ENCODE measurements at places on chromosomes 5 and 9. TPM values are rescaled to one million over a fixed set of nuclear protein-coding genes. Genes with fewer than 3 reads are reported as not detected.

GRCh38 chr5:134026521-134027287 is 21.9 kb upstream of the VDAC1 start:
- DNase-seq: no peak

DNA sequence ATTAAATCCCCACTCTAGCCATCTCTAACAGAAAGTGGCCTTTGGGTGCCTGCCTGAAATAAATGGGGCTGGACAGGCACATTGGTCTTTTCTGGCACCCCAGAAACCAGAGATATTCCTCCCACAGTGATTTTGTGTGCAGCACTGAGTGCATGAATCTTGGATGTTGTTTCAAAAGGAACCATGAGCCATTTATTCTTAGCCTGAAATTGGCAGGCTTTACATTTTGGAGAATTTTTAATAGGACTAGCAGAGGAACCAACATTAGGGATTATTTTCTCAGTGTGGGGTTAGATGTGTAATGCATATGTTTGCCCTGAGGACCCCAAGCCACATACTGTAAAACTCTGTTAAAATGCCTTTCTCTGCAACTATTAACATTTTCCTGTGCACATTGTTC is 451.3 kb downstream of the NFIB start:
- no peak for DNase-seq

GRCh38 chr9:131234799-131235479 is 41.4 kb downstream of the FAM78A start:
- DNase-seq: no peak

The OBP2A gene
- not detected for total RNA-seq

The GPRIN1 gene
- total RNA-seq: not detected

The TTC23L gene
- total RNA-seq: 5.4 TPM

GRCh38 chr5:131466171-131466766 is 168.8 kb downstream of the RAPGEF6 start:
- DNase-seq: no peak

The SHISAL2B gene
- not detected for total RNA-seq

- DNase-seq: no peak
Measured at GRCh38 chr5:40578501-40579451, 100.9 kb upstream of the PTGER4 start.

GRCh38 chr9:77598524-77598923 is 49.6 kb downstream of the GNA14 start:
- DNase-seq: no peak

- no peak for DNase-seq
Measured at GRCh38 chr9:100852088-100852487, 176.4 kb upstream of the PLPPR1 start.

- DNase-seq: no peak
Measured at GRCh38 chr5:175889910-175890684, 18.7 kb downstream of the CPLX2 start.

The ANKRD31 gene
- 0.21 TPM for total RNA-seq

GRCh38 chr9:40927260-40927631 is 201.2 kb downstream of the FOXD4L6 start:
- no peak for DNase-seq

DNA sequence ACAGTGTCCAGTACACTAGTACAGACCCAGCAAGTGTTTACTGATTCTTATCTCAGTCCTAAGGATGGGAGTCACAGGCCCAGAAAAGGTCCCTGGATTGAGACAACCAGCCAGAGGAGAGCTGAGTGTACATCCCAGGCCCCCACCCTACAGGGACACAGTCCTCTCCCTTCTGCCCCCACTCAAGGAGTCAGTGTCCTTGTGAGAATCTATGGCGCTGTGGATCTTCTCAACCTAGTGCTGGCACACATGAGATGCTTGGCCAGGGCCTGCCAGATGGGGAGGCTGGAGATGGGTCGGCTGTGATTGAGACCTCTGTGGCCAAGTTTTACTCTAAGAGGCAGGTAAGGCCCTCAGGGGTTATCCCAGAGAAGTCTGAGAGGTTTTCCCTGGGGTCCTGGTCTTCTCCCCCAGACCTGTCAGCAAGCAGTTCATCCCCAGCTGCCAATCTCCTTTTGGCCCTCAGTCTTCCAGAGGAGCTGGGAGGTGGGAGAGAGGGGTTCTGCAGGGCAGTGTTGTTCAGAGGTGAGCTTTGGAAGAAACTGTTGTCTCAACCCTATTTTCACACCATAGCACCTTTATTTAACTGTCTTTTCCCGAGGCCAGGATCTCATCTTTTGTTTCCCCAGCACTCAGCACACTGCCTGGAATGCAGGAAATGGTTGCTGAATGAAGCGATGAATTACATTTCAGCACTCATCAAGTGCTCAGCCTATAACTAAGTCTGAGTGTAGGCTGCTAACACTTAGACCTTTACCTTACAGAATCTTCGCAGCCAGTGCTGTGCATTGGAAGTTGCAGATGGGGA is 3.2 kb upstream of the NSD1 start:
- no peak for DNase-seq

- no peak for DNase-seq
Measured at GRCh38 chr5:172872997-172873491, 39.0 kb downstream of the ERGIC1 start.

- DNase-seq: no peak
Measured at GRCh38 chr9:136019041-136019680, 58.0 kb upstream of the UBAC1 start.

DNA sequence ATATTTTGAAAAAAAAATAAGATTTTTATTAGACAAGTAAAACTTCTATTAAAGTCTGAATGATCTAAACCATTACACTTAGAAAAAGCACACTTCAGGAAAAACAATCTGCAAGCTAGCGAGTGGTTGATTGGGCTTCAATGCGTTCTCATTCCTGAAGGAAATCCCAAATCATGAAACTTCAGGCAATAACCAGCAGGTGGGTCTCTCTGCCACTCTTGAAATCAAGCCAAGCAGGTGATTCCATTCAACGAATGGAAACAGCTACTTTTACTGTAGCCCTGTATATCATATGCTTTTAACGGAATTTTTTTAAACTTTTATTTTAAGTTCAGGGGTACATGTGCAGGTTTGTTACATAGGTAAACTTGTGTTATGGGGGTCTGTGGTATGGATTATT is 234.5 kb upstream of the TRPM3 start:
- no peak for DNase-seq

- DNase-seq: no peak
Measured at GRCh38 chr9:27701587-27701986, 128.3 kb upstream of the C9orf72 start.

The CLK4 gene
- total RNA-seq: 40.2 TPM

- DNase-seq: no peak
Measured at GRCh38 chr9:14616188-14616982, 76.8 kb downstream of the ZDHHC21 start.

- DNase-seq: no peak
Measured at GRCh38 chr9:120926397-120926928, at the start of gene TRAF1. TSS of gene TRAF1 (minus strand) at chr9:120926796. CDS start at chr9:120926075, 721 bp downstream.

DNA sequence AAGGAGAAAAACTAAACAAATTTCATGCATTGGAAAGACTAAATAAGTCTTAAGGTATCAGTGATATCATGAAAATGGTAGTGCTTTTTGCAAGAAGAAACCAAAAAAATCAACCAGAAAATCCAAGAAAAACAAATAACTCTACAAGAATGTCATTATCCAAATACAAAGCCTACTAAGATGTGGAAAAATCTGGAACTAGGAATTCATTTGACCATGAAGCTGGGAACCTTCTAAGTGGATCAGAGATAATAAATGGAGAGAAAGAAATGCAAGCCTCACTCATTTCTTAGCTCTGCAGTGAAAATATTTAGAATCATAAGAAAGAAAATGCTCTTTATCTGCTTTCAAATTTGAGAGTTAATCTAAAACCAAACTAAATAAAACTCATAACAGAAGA is 51.3 kb downstream of the RASEF start:
- DNase-seq: no peak

GRCh38 chr5:20166456-20166855 is 178.5 kb upstream of the CDH18 start:
- no peak for DNase-seq

All from tibial nerve (tissue), 4 donors.